Activated CD4-positive, alpha-beta T cell treated with anti-CD3 and anti-CD28 coated beads, Interleukin-2, amount 10 ng/mL, durations not matched to agents 7 days and 5 days (primary cell): ENCODE measurements at places on chromosomes 6 and 20. TPM values are rescaled to one million over a fixed set of nuclear protein-coding genes. Genes with fewer than 3 reads are reported as not detected.

DNA sequence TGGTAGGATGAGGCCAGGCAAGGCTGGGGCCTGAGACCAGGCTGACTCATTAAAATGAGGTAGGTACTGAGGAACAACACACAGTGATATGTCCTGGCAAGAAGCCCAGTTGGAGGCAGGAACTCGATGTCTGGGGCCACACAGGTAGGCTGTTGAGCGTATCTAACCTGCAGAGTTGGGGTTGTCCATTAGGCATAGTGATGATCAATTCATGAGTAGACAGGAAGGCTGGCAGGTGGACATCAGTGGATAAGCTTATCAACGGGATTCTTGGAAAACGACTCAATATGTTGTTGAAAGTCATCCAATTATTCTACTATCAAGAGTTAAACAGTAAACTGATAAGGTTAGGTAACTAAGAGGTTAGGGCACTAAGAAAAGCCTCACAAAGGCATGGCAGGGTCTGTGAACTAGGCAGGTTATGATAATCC is 193.2 kb upstream of the COL21A1 start:
- no peak for DNase-seq

DNA sequence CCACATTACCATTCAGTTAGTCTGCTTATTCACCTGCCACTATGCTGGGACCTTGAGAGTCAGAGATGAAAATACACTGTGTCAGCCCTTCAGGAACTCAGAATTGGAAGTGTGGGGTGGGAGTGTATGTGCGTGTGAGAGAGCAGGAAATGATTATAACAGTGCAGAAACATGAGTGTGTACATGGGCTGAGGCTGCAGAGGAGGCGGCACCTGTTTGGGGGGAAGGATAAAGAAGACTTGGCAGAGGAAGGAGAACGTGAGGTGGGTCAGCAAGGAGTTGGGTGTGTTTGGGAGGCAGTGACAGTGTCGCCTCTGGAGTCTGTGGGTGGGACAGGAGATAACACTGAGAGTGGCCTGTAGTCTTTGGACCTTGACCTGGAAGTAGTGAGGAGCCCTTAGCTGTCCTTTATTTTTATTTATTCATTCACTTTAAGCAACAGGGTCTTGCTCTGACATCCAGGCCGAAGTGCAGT is 3.1 kb downstream of the CHMP4B start:
- no peak for DNase-seq

DNA sequence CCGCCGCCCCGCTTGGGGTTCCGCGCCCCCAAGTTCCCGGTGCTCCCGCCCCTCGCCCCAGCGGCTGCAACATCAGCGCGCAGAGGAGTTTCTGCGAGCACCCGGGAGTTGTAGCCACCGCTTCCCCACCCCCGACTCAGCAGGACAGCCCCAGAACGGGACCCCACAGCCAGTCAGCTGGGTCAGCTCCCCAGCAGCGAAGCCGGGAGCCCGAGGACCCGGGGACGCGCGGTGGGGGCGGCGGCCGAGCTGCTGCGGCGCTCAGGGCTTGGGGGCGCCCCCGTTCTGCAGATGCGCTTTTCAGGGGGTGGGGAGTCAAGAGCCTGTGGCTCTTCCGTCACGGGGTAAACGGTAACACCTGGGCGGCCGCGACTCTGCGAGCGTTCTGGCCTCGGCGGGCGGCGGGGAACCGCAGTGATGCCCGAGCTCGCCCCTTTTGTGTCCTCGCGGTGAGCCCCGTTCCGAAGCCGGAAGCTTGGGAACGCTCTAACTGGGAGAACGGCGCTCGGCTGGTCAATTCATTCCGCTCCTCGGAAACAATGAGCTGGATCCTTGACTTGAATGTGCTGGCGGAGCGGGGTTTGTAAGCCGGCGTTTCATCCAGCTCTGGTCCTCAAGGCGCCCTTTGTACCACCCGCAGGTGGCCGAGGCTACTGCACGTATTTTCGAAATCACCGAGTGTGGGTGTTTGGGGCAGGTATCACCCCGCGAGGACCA is 774 bp downstream of the PLEKHG1 start:
- DNase-seq, result peak; percentile 61

DNA sequence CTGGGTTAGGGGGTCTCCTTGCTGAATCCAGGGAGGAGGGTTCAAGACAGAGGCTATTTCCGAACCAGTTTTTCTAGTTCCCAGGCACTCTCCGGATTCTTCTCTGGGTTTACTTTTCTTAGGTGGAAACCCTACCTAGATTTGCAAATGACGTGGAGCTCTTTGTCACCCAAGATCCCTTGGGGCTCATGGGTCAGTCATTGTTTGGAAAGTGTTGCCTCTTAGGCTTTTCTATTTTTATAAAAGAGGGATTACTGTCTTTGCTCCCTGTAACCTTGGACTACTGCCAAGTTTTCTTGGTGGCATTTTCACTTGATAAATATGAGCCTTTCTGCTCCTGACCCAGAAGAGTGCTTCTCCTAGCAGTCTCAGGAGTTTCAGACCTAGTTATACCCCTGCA is 33.6 kb downstream of the FAM209B start:
- no peak for DNase-seq

The TAAR9 gene
- not detected for total RNA-seq

The UQCC2 gene
- 80.0 TPM for total RNA-seq
